CD4-positive, CD25-positive, alpha-beta regulatory T cell (primary cell): ENCODE measurements at places on chromosomes 6 and 20. TPM values are rescaled to one million over a fixed set of nuclear protein-coding genes. Genes with fewer than 3 reads are reported as not detected.

DNA sequence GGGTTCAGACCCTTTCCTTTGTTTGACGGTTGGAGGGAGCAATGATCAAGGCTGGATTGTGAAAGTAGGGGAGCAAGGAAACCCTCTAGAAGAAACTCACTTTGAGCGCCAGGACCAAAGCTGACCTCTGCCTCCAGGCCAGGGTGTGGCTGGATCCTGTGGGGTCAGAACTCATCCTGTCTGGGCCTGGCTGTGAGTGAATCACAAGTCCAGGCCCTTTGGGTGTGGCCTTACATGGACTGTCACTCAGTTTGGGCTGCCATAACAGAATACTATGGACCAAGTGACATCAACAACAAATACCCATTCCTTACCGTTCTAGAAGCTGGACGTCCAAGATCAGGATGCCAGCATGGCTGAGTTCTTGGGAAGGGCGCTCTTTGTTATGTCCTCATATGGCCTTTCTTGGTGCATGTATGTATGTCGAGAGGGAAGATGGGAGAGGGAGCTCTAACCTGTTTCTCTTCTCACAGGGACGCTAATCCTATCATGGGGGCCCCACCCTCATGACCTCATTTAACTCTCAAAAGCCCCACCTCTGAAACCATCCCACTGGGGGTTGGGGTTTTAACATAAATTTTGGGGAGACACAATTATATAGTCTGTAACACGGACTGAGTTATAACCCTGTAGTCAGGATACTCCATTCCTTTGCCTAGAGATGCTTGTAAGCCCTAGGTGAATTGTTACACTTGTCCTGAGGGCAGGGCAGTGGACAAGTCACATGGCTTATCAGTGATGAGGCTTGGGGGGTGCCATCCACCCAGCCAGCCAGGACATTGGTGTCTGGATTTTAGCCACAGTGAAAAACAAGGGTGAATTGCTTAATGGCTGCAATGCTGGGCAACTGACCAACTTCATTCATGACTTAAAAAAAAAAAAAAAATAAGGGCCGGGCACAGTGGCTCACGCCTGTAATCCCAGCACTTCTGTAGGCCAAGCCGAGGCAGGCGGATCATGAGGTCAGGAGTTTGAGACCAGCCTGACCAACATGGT is 80.0 kb downstream of the TRMT11 start:
- H3K4me3 ChIP-seq, result no peak overlapping the region
- H3K27me3 ChIP-seq, result no peaks in the 10 kb centered on the region
- H3K4me1 ChIP-seq, result no peaks in the 10 kb centered on the region
- H3K27ac ChIP-seq, result no peak overlapping the region

GRCh38 chr6:158293122-158293521 is 19.1 kb upstream of the TULP4 start:
- peaks cover 12% of the 10 kb centered on the region for H3K36me3 ChIP-seq
- H3K4me1 ChIP-seq, result peaks cover 39% of the 10 kb centered on the region
- H3K4me3 ChIP-seq, result no peak overlapping the region

The PROCR gene
- not detected for total RNA-seq

The VSTM2L gene
- total RNA-seq, result not detected
